T1000 (cell line): ENCODE measurements at places on chromosomes 2 and 18.

DNA sequence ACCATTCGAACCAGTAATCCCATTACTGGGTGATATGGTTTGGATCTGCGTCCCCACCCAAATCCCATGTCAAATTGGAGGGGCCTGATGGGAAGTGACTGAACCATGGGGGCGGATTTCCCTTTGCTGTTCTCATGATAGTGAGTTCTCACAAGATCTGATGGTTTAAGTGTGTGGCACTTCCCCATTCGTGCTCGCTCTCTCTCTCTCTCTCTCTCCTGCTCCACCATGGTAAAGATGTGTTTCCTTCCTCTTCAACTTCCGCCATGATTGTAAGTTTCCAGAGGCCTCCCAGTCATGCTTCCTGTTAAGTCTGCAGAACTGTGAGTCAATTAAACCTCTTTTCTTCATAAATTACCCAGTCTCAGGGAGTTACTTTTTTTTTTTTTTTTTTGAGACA, 62.6 kb downstream of the NBAS start:
- DNase-seq: no peak

DNA sequence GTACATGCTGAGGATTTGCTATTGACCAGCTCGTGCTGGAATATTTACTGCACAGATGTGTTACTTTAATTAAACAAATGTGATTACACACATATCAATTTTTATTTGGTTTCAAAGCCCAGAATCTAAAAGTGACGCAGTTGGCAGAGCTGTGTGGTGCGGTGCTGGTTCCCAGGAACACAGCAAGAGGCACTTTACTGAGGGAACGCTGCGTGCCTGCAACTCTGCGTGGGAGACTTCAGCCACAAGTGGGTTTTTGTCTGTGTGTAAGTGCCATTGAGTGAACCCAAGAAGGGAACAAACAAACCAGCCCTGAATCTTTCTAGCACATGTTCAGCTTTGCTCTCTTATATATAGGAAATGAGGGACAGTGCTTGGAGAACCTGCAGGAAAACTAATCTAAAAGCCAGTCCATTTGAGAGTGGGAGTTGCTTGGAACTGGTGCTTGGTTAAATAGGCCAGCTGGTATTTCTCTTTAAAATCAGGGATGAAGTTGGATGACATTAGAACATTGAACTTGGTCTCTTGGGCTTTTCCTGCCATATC, 196.6 kb upstream of the CELF4 start:
- DNase-seq: no peak

GRCh38 chr2:27705851-27706622, 42.3 kb downstream of the SLC4A1AP start:
- DNase-seq: peak; percentile 55

DNA sequence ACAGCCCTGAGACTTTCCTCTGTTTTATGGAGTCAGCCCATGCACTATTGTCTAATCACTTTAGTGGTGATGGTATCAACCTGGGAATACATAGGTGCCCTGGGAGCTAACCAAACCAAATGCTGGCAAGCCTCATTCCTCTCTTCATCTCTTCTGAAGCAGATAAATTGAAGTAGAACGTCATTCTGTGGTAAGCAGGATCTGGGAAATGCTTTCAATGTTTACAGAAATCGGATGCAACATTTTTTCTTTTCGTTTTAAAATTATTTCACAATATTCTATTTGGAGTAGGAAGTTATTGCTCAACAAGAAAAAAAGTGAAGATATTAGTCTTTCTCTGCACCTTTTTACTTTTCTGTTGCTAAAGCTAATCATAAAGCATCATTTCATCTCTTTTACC, 114.2 kb downstream of the RBMS1 start:
- DNase-seq: no peak

- DNase-seq: no peak
Measured at GRCh38 chr2:26035090-26035743, 1.3 kb downstream of the RAB10 start.

- no peak for DNase-seq
Measured at GRCh38 chr2:168773719-168774521, 28.5 kb upstream of the NOSTRIN start.
